ENCODE measurements at places on chromosomes 2 and 18.

DNA sequence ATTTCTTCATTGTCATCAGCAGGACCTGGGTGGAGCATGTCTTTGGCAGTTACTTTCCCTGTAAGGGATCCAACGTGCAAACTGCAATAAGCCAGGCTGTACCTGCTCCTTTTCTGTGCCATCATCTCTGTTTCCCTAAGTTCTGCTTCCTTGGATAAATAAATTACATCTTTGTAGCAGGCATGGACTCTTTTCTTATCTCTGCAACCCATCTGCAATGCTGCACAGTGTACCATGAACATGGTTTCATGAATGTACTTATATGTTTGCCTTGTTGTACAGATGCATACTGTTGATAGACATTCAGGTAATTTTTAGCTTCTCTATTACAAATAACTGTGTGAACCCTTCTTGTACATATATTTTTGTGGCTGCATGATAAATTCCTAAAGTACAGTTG lies 616.7 kb upstream of the PIK3C3 start:
- DNase-seq: no peak

- no peak for DNase-seq
Observed at GRCh38 chr2:63544017-63544627, 44.2 kb downstream of the WDPCP start.

DNA sequence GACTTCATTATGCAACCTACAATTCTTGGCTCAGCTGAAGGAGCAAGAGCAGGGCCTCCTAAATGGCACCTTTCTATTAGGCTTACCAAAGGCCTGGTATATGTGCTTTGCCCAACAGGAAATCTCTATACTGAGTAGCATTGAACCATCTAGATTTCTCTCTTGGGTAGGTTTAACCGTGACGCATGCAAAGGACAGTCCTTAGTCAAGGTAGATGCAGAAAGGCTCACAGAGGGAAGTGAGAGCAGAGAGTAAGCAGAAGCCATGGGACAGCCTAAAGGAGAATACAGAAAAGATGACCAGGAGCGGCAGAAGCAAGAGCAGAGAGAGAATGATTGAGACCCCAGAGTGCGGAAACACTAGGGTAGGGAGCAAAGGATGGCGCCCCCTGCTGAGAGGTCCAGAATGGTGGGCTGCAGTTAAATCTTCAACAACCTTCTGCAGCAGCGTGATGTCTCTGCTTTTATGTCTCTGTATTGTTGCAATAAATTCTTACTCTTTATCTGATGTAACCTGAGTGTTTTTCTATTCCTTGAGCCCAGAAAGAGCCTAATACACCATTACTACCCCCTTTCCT lies 4.7 kb upstream of the OSBPL1A start:
- DNase-seq: no peak

GRCh38 chr2:203500951-203501350 lies 34.1 kb downstream of the RAPH1 start:
- no peak for DNase-seq

DNA sequence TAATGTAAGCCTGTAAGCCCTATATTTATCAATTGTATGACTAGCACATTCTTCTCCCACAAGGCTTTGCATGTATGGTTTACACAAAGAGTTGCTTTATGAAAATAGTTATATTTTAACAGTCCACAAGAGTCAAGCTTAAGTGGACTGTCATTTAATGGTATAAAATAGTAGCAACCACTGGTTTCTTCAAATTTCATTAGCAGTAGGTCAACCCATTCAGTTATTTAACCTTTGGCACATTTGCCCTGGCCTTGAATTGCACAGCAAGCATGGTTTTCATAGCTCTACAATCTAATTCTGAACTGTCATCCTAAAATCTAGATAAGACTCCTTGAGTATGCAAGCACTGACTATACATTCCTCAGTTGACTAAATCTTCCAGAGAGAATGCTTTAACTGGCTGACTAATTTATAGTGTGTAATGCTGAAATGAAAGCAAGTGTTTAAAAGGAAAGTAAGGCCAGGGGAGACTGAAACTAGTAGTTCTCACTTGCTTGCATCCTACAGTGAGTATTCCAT lies 1.8 kb downstream of the DPP4 start:
- DNase-seq: no peak

- no peak for DNase-seq
Observed at GRCh38 chr2:85893428-85894258, 4.9 kb upstream of the ST3GAL5 start.

- DNase-seq: no peak
Observed at GRCh38 chr18:29849144-29849543, 1193.4 kb downstream of the DSC3 start.

- DNase-seq: no peak
Observed at GRCh38 chr2:106068451-106068850, 125.7 kb downstream of the UXS1 start.

DNA sequence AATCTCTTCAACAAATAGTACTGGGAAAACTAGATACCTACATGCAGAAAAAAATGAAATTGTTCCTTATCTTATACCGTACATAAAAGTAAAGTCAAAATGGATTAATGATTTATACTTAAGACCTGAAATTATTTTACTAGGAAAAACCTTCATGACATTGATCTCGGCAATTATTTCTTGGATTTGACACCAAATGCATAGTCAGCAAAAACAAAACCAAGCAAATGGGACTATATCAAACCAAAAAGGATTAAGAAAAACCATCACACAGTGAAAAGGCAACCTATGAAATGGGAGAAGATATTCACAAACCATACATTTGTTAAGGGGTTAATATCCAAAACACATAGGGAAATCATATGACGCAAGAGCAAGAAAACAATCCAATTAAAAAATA lies 433.6 kb downstream of the LRATD1 start:
- DNase-seq: no peak

DNA sequence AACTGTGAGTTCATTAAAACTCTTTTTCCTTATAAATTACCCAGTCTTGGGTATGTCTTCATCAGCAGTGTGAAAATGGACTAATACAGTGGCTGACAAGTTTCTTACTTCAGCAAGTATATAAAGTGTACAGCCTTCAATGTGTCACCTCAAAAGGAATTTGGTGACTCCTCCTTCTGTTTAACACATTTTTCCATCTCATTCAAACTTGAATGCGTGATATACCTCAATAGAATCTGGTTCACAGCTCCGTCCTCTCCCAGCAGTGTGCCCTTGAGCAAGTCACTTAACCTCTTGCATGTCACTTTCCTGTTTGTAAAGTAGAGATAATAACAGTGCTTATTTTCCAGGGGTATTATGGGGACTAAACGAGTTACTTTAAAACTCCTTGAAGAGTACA lies 159.6 kb downstream of the CCBE1 start:
- no peak for DNase-seq

DNA sequence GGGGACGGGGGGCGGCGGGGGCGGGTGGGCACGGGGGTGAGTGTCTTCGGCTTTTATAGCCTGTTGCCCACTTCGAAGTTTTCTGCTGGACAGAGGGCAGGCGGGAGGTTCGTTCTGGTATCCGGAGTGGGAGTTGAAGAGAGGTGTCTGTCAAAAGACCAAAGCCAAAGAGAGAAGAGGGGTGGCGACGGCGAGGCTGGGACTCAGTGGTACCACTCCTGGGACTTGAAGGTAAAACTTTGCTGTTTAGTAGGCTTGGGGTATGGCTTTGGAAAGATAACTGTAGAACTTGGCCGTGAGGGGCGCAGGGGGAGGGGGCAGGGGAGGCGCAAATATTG lies 215.8 kb upstream of the DTNA start:
- DNase-seq: no peak
